ENCODE measurements at places on chromosomes 13 and 19.

DNA sequence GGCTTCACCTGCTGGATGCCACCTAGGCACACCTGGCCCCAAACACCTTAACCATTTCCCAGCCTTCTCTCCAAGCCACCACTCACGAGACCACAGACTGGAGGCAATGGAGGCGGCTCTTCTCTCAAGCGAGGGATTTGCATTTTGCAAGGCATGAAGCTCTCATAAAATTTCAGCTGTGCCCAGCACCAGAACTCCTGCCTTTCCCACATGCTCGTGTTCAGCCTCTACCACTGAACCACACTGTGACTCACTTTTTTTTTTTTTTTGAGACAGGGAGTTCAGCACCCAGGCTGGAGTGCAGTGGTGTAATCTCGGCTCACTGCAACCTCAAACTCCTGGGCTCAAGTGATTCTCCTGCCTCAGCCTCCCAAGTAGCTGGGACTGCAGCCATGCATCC lies 10.6 kb downstream of the NANOS3 start:
- DNase-seq: no peak

DNA sequence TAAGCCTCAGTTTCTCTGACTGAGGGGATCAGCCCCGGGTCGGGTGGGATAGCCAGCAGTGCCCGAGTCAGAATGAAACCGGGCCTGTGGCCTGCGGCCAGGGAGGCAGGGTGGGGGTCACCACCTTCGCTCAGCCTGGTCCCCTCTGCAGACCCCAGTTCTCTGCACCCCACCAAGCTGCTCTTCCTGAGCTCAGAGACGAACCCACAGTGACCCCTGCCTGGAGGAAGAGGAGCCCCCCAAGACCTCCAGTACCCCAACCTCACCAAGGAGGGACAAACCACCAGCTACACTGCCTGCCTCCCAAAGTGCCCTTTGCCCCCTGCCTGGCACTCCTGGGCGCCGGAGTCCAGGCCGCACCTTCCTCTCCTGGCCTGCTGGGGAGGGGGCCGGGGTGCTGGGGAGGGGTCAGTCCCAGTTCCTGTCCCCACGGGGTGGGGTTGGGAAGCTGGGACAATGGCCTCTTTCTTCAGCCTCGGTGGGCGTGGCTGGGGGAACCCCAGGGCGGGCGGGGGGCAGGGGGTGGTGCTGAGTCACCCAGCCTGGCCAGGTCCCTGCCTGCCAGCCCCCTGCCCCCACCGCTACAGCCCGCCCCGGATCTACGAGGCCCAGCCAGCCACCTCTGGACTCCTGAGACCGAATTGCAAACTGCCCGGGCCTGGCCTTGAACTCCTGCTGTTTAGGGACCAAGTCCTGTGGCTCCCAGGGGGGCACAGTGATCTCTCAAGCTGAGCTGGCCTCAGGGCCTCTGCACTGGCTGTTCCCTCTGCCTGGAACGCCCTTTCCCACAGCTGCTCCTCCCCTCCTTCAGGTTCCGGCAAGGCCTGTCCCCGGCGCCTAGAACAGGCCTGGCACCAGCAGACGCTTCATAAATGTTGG lies 14.3 kb downstream of the ZBTB7A start:
- DNase-seq: no peak

DNA sequence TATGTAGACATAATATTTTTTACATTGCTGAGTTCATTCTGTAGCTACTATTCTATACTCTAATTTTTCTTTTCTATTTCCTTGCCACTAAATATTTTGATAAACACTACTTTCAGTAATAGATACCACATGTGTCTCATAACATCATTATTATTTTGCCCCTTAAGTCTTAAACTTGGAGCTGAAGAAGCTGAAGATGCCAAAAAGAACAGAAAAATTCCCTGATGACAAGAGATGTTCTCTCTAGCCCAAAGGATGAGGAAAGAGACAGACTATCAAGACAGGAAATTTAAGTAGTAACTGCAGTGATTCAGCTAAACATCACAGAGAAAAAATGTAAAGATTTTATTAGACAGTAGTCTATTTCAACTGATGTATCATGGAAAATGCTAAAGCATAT lies 322.0 kb upstream of the KLHL1 start:
- no peak for DNase-seq

DNA sequence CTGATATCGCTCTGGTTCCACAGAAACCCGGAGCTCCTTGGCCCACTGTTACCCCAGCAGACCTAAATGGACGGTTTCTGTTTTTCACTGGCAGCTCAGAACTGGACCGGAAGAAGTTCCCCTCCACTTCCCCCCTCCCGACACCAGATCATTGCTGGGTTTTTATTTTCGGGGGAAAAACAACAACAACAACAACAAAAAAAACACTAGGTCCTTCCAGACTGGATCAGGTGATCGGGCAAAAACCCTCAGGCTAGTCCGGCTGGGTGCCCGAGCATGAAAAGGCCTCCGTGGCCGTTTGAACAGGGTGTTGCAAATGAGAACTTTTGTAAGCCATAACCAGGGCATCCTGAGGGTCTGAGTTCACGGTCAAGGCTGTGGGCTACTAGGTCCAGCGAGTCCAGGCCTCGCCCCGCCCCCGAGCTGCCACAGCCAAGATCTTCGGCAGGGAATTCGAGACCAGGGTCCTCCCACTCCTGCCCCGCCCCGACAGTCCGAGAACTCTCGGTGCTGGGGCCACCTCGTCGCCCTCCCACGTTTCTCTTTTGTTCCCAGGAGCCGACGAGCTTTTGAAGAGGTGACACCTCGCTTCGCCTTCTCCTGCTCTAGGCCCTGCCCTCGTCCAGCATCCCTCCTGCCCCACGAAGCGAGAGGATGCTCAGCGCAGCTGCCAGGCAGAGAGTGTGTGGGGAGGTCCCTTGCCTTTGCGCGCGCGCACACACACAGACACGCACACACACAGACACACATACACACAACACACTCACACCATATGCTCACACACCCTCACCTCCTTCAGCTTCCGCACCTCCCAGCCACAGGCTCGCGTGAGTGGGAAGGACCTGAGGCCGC lies 8.8 kb downstream of the ZIC2 start:
- no peak for DNase-seq

DNA sequence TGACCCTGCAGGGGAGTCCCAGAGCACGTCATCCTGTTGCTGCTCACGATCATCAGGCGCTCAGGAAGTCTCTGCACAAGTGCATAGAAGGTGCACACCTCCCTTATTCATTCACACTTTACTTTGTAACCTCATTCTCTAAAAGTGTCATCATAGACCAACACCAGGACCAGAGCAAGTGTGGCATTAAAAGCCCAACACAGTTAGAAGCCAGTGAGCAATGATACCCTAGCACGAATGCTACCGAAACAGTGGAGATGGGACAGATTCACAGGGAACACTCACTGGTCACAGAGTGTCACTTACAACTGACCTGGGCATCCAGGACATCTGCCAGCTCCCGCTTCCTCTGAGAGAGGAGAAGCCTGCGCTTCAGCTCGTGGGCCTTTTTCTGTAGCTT lies 17.0 kb downstream of the HAUS8 start:
- DNase-seq: no peak

DNA sequence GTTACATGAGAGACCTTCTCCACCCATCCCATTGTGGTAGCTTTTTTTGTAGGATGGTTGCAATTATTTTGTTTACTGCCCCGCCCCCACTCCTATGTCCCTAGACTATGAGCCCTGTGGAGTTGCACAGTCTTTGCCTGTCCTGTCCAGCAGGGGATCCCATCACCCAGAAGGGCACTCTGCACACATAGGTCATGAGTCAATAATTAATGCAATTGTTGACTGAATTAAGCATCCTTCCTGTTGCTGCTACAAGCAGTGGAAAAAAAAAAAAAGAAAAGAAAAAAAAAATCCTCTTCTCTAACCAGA lies 14.2 kb downstream of the C19orf81 start:
- DNase-seq: no peak
